ENCODE measurements at places on chromosomes 12 and 14.
A peak's percentile ranks its signal among the peaks of the same experiment; 100 is the strongest.

DNA sequence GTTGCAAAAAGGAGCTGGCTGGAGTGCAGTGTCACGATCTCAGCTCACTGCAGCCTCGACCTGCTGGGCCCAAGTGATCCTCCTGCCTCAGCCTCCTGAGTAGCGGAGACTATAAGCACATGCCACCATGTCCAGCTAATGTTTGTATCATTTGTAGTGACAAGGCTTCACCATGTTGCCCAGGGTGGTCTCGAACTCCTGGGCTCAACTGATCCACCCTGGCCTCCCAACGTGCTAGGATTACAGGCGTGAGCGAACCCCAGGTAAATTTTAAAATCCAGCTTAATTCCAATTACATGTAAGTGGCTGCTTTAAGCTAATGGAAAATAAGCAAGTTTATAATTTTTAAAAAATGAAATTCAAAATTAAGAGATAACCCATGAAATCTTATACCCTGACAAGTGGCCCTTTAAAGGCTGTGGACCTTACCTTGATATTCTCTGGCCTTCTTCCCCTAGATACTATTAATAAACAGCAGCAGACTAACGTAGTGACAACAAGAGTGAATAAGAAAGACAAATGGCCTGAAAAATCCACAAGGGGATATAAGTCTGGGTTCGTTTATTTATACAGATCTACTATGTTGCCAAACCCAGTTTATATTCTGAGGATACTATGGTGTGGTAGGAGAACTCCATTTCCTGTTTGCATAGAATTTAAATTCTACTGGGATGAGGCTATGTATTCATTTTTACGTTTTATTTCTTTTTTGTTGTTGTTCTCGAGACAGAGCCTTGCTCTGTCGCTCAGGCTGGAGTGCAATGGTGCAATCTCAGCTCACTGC, 25.6 kb upstream of the SLC2A3 start:
- DNase-seq: no peak

GRCh38 chr12:57098546-57098945, 9.6 kb downstream of the NAB2 start:
- DNase-seq: no peak

GRCh38 chr12:121858662-121859572, at the start of gene HPD:
TSS of gene HPD (minus strand) at chr12:121858859. CDS start at chr12:121858823, 36 bp downstream.
- peak; percentile 61 for DNase-seq

GRCh38 chr14:30395065-30395464, 163.9 kb upstream of the G2E3 start:
- DNase-seq: no peak

DNA sequence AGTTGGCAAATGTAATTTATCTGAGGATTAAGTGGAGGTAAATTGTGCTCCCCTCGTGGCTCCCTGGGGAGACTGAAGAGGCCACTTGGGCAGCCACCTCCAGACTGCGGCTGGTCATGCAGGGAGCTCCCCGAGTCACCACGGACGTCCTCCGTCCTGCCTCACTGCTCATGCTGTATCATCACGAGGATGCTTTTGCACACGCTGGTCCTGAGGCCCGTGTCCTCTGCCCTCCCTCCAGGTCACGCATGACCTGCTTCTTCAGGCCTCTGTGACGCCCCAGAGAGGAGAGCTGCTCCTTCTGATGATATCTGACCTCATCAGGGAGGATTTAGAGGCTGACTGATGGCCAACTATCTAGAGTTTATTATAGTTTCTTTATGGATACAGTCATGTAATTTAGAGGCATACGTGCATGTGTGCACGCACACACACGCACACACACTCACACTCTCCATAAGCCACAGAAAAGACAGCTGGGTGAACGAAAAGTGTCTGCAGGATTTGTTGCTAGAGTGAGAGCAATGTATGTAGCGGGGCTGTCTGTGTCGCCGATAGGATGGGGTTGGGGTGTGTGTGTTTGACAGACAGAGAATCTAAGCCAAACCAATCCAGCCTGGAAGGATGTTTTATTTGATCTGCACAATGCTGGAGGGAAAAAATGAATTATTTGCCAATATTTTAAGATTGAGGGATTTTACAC, 160.0 kb downstream of the ADGRD1 start:
- DNase-seq: no peak

Measured in stromal cell of bone marrow (primary cell).